ENCODE measurements at places on chromosomes 1 and 21. TPM values are rescaled to one million over a fixed set of nuclear protein-coding genes. Genes with fewer than 3 reads are reported as not detected.

DNA sequence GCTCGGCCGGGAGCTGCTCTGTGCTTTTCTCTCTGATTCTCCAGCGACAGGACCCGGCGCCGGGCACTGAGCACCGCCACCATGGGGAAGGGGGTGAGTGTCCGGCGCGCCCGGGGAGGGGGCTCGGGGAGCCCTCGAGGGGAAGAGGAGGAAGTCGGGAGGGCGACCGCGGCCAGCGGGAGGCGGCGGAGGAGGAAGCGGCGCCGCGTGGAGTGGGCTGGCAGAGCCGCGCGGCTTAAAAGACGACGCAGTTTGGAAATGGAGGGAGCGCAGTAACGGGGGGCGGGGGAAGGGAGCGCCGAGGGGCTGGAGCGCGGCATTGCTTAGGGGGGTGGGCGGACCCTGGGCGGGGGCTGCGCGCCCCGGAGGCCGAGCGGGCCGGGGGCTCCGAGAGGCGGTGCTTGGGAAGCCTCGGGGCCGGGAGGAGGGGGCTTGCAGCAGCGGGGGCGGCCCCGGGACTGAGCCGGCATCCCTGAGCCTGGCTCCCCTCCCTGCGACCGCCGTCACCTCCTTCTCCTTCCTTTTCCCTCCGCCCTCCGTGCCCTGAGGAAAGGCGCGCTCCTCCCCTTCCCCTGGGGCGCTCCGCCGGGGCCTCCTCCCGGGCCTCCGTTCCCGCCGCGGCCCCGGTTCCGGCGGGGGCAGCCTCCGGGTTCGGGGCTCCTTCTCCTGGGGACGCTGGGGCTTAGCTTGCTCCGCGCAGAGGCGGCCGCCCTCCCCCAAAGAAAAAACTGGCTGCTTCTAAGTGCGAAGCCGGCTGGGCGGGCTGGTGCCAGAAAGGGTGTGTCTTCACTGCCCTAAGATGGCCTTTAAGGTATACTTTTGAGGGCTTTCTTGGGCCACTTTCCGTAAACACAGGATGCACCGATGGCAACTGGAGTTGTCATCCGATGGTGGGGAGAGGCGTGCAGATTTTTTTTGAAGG is 648 bp downstream of the ATP1A1 start:
- peaks cover 52% of the 10 kb centered on the region for H3K36me3 ChIP-seq
- H3K27me3 ChIP-seq = no peaks in the 10 kb centered on the region
- peak; percentile 75 for DNase-seq
- peak overlapping the region; percentile 94 for H3K4me3 ChIP-seq

The TMOD4 gene
- total RNA-seq = 0.52 TPM

- H3K4me3 ChIP-seq = no peak overlapping the region
- H3K36me3 ChIP-seq = no peaks in the 10 kb centered on the region
- no peaks in the 10 kb centered on the region for H3K27me3 ChIP-seq
- H3K4me1 ChIP-seq = no peaks in the 10 kb centered on the region
These were observed 37.4 kb downstream of the MAP3K21 start for GRCh38 chr1:233364695-233365539.

DNA sequence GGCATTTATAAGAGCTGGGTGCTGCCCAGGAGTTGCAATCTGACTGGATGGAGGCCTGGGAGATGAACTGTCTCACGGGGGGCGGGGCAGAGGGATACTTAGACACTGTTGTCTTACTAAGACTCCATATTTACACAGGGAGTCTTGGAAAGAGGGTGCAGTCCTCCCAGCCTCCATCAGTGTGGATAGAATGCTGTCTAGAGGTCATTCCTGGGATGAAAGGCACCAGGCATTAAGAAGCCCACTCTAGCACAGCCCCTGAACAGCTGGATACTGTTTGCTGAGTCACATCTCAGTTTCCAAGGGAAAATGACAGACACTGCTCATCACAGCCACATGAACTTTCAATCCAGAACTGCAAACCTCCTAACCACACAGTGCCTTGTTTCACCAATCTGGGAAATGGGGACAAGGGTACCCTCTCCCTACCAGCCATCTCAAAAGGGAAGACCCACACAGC is 43.3 kb downstream of the SSBP3 start:
- H3K4me1 ChIP-seq = peaks cover 35% of the 10 kb centered on the region
- no peaks in the 10 kb centered on the region for H3K36me3 ChIP-seq
- H3K27ac ChIP-seq = no peak overlapping the region
- H3K4me3 ChIP-seq = no peak overlapping the region
- H3K27me3 ChIP-seq = no peaks in the 10 kb centered on the region
- DNase-seq = no peak

DNA sequence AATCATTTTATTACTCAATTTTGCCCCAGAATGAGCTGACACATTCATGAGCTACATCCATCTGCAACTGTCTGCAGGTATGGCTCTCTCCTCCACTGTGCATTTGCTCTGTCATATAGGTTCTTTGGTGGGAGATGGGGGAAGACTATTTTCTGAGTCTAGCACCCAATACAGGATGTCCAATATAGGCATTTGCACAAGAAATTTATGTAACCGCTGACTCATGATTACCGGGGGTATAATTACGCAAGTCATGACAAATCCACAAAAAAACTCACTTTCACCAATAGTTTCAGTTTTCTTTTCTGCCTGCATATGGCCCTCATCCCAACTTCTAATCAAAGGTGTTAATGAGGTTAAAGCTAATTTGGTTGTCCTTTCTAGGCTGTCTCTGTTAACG is 17.5 kb upstream of the VSIG8 start:
- H3K4me3 ChIP-seq = no peak overlapping the region
- no peaks in the 10 kb centered on the region for H3K4me1 ChIP-seq
- H3K36me3 ChIP-seq = no peaks in the 10 kb centered on the region
- no peak overlapping the region for H3K27ac ChIP-seq
- no peaks in the 10 kb centered on the region for H3K27me3 ChIP-seq
- no peak for DNase-seq

GRCh38 chr1:32099426-32099825 is 8.4 kb upstream of the KPNA6 start:
- no peak overlapping the region for H3K4me3 ChIP-seq
- H3K27me3 ChIP-seq = no peaks in the 10 kb centered on the region
- peak; percentile 11 for DNase-seq
- H3K4me1 ChIP-seq = no peaks in the 10 kb centered on the region
- no peak overlapping the region for H3K27ac ChIP-seq
- H3K36me3 ChIP-seq = peaks cover 16% of the 10 kb centered on the region

All from Karpas-422 (cell line).